ENCODE measurements at places on chromosomes 7 and 10. TPM values are rescaled to one million over a fixed set of nuclear protein-coding genes. Genes with fewer than 3 reads are reported as not detected.

GRCh38 chr10:120048391-120048790 lies 155.9 kb downstream of the SEC23IP start:
- no peak for DNase-seq

- DNase-seq = no peak
Observed at GRCh38 chr10:132151951-132152505, 34.7 kb upstream of the DPYSL4 start.

GRCh38 chr7:155560982-155561686 lies 14.8 kb upstream of the CNPY1 start:
- no peak for DNase-seq

DNA sequence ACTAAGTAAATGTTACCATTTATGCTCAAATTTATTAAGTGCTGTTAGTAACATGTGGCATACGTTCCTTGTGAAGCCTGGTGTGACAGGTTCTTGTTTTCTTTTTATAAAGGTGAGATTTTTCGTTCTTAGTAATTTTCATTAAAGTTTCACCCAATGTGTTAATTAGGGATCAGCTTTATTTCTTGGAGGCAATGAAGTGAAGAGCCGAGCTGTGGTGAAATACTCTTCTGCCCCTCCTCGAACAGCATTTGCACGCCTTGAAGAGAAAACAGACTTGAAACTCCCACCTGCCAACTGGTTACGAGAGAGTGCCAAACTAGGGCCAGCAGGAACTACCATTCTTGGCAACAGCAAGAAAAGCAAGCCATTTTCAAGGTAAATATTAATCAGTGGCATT lies 1.5 kb downstream of the EDRF1 start:
- DNase-seq = no peak

DNA sequence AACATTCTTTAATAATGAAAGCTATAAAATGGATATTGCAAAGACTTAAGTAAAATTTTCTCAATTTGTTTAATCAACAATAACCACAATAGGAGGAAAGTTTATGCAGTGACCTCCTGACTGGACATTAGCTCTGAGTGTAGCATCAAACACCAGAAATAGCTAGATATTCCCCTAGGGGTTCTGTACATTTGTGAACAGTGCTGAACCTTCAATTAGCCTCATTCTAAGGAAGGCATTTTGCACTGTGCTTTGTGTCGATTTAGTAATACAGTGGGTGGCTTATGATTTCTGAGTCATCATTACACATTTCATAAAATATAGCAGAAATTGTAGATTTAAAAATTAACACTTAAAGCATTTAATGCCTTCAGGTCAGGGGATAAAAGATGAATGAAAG lies 367.3 kb upstream of the PCDH15 start:
- DNase-seq = no peak

GRCh38 chr7:2373124-2373556 lies 18.5 kb downstream of the EIF3B start:
- no peak for DNase-seq

- peak; percentile 62 for DNase-seq
Observed at GRCh38 chr10:97708976-97709946, 4.3 kb upstream of the MARVELD1 start.

DNA sequence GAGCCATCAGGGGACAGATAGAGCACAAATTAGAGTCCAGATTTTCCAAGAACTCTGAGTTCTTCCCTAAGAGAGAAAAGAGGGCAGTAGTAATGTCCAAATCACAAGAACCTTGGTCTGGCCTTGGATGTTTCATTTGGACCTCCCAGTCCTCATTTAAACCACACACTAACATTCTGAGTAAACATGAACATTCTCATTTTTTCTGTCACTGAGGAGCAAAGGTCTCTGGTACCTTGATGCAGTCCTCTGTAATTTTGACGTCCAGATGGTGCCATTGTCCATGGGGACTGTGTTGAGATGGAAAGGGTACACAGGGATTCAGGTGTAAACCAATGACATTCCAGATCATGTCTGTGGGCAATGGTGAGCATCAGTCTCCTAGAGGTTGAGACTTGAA lies 225.4 kb upstream of the PHYHIPL start:
- DNase-seq = no peak

GRCh38 chr10:120456626-120457430 lies at the start of gene PLPP4:
Gene PLPP4 (plus strand): TSS chr10:120457227. CDS start chr10:120457306, 79 bp downstream.
- peak; percentile 32 for DNase-seq

GRCh38 chr7:88458946-88459345 lies 152.3 kb upstream of the STEAP4 start:
- DNase-seq = no peak

- no peak for DNase-seq
Observed at GRCh38 chr7:2559283-2559950, 638 bp downstream of the IQCE start.

ADRA2A gene
- 0.07 TPM for total RNA-seq

SEMA4G gene
- total RNA-seq = 9.1 TPM

PLEKHS1 gene
- total RNA-seq = not detected

PGAM2 gene
- total RNA-seq = 2.4 TPM

FGFBP3 gene
- total RNA-seq = 420 TPM

TMEM72 gene
- total RNA-seq = not detected
